ENCODE measurements at places on chromosomes 13 and 19.

DNA sequence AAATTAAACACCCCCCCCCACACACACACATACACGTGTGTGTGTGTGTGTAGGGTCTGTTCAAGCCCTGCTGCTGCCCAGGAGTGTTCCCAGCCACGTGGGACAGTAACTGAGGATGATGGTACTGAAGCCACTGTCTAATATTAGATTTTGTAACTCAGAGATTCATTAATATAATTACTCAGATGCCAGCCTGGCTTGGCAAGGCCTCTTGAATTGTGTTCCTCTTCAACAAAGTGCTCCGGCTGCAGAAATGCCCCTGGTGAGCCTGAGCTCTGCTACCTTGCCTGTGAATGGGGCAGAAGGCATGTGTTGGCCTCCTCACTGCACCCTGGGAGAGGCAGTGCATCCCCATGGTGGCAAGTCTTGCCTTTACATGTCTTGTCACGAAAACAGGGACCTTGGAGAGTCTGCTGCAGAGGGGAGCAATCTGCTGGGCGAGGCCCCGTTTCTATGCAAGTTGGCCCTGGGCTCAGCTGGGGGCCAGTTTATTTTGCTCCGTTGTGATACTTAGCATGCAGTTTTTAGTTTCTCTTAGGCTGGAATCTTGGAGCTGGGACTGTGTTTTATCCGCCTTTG, 44.0 kb downstream of the NFIX start:
- no peak for DNase-seq

DNA sequence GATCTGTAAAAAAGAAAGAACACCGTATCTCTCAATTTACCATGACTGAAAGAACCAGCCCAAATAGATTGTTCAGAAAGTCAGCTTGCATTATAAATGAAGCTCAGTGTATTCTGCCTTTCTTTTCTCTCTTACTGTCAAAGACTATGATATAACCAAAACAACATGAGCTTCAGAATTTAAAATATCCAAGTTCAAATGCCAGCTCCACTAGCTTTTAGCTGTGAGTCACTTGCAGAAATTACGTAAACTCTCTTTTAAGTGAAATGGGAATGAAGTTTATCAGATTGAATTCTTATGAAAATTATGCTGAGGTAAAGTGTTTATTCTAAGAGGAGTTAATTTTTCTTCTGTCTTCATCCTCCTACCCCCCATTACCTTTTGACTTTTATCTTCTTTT, 20.0 kb upstream of the POSTN start:
- DNase-seq = no peak

- DNase-seq = no peak
These were observed 2086.1 kb upstream of the PCDH20 start for GRCh38 chr13:63501702-63502101.

GRCh38 chr19:4305257-4305612, 837 bp downstream of the FSD1 start:
- DNase-seq = no peak

DNA sequence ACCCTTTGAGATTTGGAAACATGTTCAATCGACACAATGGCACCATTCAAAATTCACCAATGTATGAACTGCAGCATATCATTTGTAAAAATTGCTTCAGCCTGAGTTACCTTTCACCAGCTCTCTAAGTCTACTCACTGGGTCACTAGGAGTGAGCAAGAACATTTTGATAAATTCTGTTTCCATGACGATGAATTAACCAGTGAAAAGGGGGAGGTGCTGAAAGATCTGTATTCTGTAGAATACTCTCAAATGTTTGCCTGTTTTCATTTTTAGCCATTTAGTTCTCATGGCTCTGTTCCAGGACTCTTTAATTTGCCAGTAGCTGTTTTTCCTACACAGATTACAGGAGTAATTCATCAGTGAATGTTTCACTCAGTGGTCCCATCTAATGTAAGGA, 883.4 kb downstream of the DIAPH3 start:
- no peak for DNase-seq

DNA sequence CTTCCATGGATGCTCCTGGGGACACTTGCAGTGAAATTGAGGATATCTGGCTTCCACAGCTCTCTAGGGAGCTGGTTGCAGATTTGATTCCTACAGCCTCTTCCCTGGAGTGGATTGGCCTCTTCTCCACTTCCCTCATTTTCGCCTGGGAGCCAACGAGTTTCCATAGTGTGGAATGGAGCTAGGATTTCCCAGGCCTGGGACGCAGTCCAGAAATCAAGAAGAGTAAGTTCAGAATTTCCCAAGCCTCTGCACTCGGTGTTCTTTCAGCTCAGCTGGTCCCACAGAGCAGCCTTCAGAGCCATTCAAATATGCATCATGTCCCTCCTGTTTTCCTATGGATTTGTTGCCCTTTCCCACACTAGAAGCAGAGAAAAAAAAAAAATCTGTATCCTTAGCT, 68.2 kb downstream of the RAP2A start:
- DNase-seq = no peak

GRCh38 chr19:56107626-56108351, 13.3 kb downstream of the ZNF787 start:
- DNase-seq = no peak

DNA sequence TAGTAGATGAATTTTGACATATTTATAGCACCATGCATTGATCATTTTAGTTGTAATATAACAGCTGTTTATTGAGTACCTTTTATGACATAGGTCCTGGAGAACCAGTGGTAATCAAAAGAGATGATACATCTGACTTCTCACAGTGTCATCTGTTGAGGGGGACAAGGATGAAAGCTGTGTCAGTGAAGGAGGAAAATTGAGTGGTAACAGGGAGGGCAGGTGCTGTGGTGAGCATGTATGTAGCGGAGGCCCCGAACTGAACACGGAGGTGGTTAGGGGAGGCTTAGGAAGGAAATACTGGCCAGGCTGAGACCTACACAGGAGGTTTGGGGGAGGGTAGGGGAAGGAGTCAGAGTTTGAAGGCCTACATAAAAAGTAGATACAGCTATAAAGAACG, 199.7 kb downstream of the GGACT start:
- no peak for DNase-seq

DNA sequence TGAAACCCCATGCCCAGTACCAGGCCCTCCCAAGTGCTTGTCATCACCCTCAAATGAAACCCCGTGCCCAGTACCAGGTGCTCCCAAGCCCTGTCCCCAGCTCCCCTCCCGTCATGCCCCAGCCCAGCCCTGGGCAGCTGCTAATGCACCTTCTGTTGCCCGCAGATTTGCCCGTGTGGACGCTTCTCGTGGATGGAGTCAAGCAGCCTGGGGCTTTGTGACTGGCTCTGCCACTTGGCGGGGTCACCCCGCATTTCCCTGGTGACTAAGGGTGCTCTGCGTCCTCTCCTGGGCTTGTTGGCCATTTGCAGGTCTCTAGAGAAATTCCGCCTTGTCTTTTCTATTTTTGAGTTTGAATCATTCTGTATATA, 82.7 kb downstream of the ATP11A start:
- DNase-seq = no peak

DNA sequence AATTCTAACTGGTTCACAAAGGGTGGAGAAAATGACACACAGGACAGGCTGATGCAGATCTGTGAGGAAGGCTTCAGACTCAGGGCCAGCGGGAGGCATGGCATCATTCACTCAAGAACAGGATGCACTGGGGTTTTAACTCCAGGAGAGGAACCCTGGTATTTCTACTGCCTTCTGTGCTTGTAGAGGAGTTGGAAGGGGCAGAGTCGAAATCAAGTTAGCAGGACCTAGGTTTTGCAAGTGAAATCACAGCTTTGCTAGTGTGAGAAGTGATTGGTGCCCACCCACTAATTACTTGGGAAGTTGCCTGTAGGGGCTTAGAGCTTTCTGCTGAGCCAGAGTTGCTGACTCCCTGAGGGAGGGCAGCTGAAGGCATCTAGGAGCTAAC, 92.7 kb downstream of the AKAP11 start:
- no peak for DNase-seq

DNA sequence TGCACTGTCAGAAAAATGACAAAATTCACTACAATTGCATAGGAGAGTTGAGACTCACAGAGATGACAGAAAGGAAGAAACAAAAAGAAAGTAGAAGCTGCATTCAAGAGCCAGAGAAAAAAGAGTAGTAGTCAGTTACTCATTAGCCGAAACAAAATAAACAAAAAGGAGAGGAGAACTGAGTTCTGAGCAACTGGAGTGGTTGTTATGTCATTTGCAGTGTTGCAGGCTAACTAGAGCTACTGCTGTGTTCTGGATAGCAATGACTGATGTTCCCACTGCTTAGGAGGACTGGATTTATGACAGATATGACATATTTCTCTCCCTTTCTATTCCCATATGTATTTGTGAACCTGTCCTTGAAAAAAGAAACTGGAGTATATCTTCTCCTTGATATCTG, 482.6 kb downstream of the RFC3 start:
- no peak for DNase-seq

DNA sequence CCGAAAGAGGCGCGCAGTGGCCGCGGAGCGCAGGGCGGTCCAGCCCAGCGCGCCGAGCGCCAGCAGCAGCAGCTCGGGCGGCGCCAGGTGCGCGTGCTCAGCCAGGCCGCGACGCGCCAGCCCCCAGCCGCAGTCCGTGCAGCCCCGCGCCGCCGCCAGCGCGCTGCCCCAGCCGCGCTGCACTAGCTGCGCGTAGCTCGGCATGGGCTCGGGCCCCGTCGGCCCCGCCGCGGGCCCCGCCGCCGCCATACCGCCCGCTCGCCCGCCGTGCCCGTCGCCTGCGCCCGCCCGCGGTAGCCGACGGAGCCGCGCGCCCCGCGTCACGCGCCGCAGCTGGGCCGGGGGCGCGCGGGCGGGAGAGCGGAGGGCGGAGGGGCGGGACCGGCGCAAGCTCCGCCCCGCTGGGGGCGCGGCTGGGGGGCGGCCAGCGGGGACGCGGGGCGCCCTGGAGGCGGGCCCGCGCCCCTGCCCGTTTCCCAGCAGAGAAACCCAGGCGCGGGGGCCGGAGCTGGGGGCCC, at the start of gene CERS1:
TSS of gene CERS1 (minus strand) at position 335 of the 518 bp plus-strand sequence. CDS start at position 249, 86 bp downstream.
- DNase-seq = no peak

DNA sequence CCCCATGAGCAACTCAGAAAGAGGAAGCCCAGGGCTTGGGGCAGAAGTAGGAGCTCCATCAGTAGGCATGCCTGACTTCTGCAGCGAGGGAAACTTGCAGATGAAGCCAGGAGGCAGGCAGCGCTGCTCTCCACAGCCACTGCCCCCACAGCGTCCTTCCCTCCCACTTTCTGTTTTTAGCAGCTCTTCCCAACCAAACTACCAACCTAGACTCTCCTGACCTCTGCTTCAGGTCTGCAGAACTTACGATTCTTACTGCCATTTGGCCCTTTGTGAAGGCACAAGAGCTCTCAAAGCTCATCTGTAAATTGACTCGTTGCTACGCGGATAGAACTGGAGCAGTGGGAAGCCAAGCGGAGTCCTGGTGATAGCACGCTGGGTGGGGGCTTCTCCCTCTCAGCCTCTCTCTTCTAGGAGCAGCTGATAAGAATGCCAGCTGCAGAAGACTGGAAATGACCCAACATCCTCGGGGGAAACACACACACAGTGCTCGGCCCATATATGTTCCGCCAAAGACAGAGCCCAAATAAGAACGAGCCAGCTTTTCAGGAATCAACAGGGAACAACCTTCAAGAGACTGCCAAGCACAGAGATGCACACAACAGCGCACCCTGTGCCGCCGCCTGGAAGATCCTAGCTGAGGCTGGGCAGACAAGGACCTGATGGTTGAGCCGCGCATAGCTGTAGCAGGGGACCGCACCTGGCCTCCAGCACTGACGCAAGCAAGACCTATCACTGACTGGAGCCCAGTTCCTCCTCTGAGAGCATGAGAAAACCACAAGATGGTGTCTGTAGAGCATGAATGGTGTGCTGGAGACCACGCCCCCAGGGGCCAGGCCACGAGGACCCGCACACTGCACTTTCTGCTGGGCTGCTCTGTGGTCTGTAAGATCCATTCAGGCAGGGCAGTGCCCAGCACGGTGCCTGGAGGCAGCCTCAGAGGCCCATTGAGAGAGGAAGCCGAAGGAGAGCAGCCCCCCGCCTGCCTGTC, 15.9 kb upstream of the SLC35E1 start:
- DNase-seq = no peak

GRCh38 chr19:45166723-45167252, 6.0 kb upstream of the NKPD1 start:
- DNase-seq = no peak

DNA sequence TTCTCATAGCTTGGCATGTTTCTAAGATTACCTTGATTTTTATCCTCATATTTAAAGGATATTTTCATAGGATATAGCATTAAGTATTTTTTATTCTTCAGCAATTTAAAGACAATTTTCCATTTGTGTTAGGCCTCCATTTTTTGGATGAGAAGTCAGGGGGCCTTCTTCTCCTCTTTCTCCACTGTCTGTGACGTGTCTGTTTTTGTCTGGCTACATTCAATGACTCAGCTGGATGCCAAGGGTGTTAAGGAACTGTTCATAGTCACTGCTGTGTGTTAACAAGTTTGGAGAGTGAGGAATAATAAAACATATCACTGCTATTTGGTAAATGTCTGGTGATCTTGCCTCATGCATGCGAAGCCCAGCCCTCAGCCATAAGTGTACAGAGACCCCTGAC, 36.4 kb downstream of the ZNF582 start:
- DNase-seq = no peak

DNA sequence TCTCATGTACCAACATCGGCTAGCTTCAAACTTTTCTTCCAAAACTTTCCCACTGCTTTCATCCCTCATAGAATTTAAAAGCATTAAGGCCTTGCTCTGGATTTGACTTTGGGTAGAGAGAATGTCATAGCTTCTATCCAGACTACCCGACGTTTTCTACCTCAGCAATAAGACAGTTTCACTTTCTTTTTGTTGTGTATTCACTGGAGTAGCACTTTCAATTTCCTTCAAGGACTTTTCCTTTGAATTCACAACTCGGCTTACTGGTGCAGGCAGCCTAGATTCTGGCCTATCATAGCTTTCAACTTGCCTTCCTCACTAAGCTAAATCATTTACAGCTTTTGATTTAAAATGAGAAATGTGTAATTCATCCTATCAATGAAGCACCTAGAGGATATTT, 420.4 kb upstream of the GPC6 start:
- DNase-seq = no peak

DNA sequence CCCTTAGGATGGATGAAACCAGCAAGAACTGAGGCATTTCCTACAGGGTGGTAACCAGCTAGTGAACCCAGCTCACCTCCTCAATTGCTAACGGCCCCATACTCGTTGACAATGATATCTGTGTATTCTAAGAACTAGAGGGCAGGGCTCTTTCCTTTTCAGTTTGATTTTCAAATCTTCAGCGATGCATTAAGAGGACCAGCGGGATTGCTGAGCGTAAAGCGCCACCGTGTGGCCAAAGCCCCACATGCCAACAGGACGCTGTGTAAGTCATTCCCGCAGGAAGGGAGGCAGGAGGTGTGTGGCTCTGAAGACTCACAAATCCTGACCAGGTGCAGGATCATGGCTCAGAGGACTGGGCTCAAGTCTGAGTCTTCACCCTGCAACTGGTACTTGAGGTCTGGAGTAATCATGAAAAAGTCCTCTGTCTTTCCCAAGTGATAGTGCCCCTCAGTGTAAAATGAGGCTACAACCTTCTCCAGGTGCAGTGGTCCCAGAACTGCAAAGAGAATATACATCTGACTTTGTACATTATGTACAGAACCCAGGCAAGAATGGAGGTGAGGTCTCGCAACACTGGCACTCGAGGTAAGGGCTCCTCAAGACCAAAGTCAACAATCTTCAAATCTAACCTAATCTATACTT, 40.9 kb downstream of the C13orf42 start:
- peak; percentile 70 for DNase-seq
